ENCODE measurements at places on chromosomes 4 and X.

DNA sequence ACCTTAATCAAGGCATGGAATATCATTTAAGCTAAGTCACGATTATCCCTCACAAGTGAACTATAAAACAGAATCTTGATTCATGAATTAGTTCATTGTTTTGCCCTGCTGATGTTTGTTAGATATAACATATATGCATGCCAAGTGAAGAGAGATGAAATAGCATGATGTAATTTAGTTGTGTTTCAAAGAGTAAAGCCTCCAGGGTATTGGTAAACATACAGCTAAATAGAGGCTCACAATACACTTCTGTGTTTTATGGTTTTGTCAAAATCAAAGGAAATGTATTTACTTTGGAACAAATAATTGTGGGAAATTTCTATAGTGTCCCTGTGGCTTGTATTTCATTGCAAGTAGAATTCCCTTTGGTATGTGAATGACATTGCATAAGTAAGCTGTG, 69.0 kb upstream of the LEF1 start:
- no peak for DNase-seq

DNA sequence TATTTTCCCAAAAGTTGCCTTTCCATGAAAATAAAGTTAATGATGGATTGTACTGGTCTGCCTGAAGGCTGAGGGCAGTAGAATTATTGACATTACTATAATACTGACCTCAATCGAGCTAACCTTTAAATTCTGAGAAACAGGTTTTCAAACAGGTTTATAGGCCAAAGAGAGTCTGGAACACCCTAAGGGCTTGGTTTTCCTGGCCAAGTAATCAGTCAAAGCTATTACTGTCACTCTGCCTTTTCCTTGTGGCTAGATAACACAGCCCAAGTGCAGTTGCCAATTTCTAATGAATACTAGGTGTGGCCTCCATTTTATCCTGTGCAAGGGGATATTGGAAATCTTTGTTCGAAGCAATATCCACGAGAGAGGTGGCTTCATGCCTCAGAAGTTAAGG, 75.2 kb downstream of the INTS12 start:
- DNase-seq: no peak

DNA sequence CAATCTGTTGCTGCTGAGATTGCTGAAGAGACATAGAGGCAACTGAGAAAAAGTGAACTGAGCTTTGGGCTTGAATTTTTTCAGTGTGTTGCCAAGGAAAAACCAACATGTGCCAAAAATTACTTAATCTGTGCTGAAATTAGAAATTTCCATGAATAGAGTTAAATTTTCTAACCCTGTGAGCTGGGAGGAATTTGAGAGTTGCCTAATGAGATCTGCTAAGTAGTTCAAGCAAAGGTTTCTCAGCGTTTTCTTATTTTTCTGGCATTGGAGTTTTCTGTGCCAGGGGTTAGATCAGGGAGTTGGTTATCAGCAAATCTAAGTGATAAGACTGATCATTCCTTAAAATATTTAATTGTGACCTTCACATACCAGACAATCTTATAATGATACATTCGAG, 457.5 kb upstream of the GNPDA2 start:
- no peak for DNase-seq

GRCh38 chrX:85503258-85504158, 124.0 kb upstream of the POF1B start:
- no peak for DNase-seq

- DNase-seq: peak; percentile 77
Observed at GRCh38 chr4:89657931-89658700, 178.8 kb downstream of the SNCA start.

GRCh38 chr4:36386691-36387090, 105.3 kb downstream of the DTHD1 start:
- no peak for DNase-seq

Data from hematopoietic multipotent progenitor cell treated with erythropoietin and hydrocortisone succinate and interleukin-3 and kit ligand, for 6 days (in vitro differentiated cells).